PC-3 (cell line): ENCODE measurements at places on chromosomes 7 and 10.
A peak's percentile ranks its signal among the peaks of the same experiment; 100 is the strongest.

GRCh38 chr10:33125522-33126517 is 167.8 kb upstream of the ITGB1 start:
- peak; percentile 66 for DNase-seq

GRCh38 chr10:30560326-30560725 is 69.2 kb downstream of the LYZL2 start:
- DNase-seq, result no peak

DNA sequence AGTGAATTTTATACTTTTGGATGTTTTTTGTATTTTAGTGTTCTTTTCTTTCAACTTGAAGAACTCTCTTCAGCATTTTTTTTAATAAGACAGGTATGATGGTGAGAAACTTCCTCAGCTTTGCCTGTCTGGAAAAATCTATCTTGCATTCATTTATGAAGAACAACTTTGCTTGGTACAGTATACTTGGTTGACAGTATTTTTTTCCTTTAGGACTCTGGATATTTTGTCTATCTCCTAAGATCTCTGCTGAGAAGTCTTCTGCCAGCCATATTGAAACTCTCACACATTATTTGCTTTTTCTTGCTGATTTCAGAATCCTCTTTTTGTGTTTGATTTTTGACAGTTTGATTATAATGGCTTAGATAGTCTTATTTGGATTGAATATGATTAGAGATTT is 405.0 kb upstream of the GHITM start:
- no peak for DNase-seq

DNA sequence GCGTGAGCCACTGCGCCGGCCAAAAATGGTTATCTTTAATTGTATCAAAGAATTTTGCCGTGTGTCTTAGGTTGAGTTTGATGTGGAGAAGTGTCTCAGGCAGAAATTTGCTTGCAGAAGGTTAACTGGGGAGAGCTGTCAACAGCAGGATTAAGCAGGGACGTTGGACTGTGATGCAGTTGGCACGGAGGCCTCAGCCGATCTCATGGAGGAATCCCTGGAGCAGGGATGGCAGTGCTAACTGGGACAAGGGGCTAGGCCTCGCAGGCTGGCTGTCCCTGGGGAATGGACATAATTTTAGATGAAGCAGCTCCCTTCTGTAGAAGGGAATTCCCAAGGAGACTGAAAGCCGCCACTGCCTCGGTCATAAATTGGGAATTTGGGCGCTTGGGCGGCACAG is 12.3 kb upstream of the KIF5B start:
- DNase-seq, result no peak

DNA sequence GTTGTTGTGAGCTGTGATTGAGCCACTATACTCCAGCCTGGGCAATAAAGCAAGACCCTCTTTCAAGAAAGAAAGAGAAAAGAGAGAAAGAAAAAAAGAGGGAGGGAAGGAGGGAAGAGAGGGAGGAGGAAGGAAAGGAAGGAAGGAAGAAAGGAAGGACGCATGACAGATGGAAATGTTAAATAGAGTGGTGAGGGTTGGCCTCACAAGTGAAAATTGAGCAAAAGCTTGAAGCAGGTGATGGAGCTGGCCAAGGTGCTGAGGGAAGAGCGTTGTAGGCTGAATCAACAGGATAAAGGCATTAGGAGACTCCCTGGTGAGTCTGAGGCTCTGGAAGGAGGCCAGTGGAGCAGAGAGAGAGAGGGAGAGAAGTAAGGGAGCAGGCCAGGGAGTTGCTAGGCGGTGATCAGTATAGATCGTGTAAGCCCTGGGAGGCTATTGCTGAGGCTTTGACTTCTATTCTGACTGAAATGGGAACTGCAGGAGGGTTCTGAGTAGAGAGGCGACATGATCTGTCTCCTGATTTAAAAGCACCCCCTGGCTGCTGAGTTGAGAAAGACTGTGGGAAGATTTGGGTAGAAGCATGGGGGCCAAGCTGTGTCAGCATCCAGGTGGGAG is 26.5 kb upstream of the TMEM248 start:
- no peak for DNase-seq

GRCh38 chr10:71145352-71145945 is 66.9 kb upstream of the UNC5B start:
- DNase-seq, result no peak

- DNase-seq, result no peak
Observed at GRCh38 chr7:14835384-14835783, 67.2 kb downstream of the DGKB start.

DNA sequence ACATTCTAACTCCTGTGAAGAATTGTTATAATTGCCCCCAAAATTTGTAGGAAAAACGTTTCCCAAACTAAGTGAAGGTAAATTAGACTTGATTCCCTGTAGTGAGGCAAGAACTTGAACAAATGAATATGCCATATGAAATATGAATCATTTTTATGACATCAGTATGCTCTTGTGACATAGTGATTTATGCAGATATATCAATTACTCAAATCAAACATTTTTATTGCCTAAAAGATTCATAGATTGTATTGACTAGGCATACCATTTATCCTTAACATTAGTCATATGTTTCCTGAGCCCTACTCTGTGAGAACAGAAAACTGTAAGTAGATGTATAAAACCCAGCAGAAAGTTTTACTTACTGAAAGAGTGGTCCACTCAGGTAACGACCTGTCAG is 245.6 kb downstream of the MALRD1 start:
- DNase-seq, result peak; percentile 19

DNA sequence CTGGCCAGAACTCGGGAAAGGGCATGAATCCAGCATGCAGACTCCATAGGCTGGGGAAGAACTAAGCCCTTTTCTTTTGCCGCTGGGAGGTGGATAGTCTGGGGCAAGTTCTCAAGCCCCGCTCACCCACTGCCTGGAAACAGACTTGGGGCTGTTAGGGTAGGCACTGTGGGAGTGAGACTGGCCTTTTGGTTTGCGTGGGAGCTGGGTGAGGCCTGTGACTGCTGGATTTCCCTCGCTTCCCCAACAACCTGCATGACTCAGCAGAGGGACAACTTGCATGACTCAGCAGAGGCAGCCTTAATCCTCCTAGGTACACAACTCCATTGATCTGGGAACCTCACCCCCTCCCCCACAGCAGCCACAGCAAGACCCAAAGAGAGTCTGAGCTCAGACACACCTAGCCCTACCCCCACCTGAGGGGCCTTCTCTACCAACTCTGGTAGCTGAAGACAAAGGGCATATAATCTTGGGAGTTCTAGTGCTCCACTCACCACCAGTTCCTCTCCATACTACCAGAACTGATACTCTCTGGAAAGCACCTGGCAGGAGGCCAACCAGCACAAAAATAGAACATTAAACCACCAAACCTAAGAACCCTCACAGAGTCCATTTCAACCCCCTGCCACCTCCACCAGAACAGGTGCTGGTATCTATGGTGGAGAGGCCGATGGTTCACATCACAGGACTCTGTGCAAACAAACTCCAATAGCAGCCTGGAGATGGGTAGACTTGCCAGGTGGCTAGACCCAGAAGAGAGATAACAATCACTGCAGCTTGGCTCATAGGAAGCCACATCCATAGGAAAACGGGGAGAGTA is 81.4 kb upstream of the LAMB4 start:
- peak; percentile 85 for DNase-seq

GRCh38 chr10:17871036-17871435 is 61.9 kb downstream of the MRC1 start:
- no peak for DNase-seq

DNA sequence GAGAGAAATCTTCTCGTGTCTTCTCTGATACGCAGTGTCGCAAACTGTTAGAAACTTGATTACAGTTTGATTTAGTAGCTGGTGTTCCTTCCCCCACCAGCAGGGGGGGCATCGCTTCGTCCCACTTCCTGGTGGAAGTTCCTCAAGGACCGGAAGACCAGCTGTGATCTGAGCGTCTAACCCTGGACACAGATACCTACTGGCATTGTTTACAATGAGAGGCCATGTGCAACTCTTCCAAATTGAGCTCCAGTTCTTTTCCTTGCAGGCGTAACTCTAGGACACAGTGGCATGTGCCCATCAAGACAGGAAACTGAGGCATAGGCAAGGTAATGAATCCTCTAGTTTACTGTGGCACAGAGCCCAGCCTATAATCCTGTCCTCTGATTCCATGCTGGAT is 219.0 kb downstream of the CCDC3 start:
- DNase-seq, result peak; percentile 39

- DNase-seq, result peak; percentile 56
Observed at GRCh38 chr10:30747633-30748032, 118.1 kb upstream of the LYZL2 start.

DNA sequence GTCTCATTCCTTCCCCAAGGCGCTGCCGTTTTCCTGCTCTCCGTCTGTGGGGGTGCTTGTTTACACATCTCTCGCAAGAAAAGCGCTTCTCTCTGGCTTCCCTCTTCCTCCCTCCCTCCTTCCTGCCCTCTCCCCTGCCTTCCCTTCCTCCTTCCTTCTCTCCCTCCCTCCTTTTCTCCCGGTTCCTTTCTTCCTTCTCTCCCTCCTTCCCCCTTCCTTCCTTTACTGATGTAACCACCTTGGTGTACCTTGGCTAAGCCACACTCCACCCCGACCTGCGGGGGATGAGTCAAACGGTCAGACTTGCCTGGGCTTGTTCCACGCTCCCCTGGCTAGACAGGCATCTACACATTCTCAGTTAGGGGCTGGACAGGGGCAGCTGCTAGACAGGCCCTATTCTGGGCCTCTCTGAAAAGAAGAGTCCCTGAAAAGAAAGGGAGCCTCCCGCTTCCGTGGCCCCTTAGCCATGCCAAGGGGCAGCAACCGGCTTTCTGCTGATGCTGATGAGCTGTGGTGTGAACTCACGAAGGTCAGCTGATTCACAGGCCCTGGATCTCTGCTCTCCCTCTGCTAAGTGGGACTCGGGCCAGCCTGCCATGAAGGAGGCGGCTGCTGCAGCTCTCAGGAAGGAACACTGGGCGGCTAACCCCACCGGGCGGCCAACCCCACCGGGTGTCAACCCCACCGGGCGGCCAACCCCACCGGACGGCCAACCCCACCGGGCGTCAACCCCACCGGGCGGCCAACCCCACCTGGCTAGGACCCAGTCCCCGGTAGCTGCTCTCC is 216.8 kb downstream of the TCERG1L start:
- peak; percentile 3 for DNase-seq

DNA sequence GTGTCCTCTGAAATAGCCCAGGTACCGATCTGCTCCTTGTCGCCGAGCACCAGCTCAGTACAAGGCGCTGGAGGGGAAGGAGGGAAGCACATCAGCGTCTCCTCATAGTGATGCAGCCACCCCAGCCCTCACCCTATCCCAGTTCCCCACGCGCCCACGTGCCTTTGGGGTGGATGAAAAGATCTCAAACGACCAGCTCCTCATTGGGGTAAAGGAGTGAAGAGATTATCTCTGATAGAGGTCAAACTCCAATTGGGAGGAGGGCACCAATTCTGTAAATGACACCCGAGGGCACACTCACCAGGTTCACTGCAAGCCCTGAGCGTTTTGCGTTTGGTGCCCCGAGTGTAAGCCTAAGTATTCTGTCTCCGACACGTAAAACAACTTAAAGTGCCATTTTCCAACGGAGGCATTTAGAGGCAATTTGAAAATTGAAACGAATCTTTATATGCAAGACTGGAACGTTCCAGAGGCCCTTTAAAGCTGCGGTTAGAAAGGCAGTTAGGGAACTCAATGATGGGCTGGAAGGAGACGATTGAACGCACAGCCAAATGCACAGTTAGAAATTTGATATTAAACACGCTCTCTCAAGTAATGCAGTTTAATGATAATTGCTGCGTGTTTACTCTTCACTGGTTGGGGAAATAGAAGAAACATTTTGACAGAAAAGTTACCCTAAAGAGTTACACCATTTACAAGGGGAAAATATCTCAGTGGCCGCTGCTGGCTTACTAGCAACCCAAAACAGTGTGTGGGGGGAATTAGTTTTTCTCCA is 8.9 kb upstream of the EMX2 start:
- DNase-seq, result no peak

- no peak for DNase-seq
Observed at GRCh38 chr10:70691611-70692010, 19.3 kb downstream of the ADAMTS14 start.

- no peak for DNase-seq
Observed at GRCh38 chr7:69882269-69882668, 284.0 kb downstream of the AUTS2 start.

DNA sequence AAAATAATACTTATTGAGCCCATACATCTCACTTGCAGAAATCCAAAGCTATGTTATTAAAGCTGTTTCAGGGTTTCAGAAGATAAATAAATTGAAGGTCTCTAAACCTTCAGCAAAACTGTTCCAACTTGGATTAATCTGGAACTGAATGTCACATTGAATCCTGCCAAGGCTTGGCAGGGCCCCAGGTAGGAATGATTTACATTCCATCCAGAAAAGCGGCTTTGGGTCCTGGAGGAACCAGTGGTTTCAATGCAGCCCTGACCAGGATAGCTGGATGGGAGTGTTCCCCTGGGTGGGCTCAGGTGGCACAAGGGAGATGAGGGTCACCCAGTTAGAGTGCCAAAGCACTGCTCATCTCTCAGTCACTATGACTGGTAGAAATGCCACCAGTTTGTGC is 37.0 kb upstream of the TMEM72 start:
- no peak for DNase-seq

- DNase-seq, result peak; percentile 87
Observed at GRCh38 chr7:24052572-24053260, 231.3 kb upstream of the NPY start.

- no peak for DNase-seq
Observed at GRCh38 chr7:53437336-53437735, 401.9 kb downstream of the POM121L12 start.

DNA sequence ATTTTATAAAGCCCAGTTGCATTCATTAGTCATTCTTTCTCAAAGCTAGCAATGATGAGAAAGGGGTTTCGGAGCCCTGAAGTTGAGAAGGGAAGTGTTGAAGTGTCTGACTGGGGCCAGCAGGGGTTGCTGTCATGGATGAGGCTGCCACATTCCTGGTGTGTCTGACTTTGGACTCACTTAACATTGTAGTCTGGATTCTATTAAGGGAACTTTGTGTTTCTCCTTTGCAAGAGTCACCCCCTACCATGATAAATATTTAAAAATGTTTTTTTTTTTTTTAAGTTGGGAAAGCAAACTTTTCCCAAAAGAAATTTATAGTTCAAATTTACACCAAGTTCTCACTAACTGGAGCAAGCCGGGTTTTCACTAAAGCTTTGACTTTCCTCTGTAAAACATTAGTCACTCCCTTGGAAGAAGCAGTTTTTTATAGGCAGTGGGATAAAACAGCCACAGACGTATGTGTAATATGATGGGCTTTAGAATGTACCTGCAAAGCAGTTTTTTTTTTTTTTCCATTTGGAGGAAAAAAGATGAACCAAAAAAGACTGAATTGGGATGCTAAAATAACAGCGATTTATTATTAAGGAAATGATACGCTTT is 243.6 kb downstream of the TWIST1 start:
- peak; percentile 39 for DNase-seq

DNA sequence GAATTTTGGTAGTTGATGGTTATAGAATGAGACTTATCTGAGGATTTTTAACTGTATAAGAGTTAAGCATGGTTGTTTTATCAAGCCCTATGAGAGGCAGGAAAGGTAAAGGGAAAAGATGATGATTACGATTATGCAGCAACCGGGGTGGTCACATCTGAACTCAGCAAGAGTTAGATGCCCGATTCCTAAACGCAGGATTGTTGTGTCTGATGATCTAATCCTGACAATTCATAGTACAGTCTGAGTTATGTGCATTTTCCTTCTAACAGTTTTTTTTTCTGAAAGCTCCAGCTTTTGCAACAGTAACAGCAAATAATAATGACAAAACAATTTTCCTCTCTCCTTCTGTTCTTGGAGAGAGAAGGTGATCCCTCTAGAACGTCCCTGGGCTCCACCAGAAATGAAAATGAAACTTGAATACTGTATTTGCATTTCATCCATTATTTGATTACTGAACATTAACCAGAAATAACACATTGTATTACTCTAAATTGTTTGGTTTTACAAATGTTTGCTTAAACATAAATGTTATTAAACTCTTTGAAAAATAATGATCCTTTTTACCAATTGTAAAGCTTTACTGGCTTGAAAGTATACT is 176.5 kb upstream of the CCDC6 start:
- DNase-seq, result no peak
